Foreskin fibroblast (primary cell): ENCODE measurements at places on chromosomes 1 and 21.

DNA sequence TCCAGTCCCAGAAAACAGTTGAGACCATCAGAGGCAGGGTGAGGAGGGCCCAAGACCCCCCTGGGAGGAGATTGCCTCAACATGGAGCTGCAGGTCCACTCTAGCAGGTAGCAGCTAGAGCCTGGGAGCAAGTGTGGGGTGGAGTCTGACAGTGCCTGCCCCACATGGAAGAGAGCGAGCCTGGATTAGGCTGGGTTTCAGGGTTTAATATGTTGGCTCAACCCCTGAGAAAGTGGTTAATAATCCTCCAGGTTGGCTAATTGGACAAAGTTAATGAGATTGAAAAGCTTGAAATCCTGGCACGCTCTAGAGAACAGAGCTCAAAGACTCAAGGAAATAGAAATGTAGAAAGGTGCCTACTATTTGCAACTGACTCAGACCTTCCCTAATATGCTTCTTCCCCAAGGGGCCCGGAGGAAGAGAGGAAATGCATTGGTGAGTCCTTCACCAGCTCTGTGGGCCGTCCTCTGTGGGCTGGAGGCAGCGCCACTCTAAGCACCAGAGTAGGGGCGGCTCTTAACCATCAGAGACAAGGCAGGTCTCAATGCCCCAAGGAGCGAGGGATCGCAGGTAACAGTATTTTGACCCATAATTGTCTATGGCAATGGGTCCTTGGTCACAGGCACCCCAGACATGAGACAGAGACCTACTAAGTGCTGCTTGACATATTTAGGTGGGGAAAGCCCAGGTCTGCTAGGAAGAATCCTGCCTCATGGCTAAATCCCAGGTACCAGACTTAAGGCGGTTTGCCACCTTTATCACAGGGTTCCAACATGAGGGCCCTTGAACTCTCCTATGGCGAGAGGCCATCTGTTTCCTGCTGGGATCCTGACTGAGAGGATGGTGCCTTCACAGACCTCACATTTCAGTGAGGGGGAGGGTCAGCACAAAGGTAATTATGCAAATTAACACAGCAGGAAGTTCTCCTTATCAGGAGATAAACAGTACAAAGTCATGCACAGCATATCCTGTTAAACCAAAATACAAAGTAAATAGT lies 33.8 kb downstream of the RSPH1 start:
- no peak for DNase-seq

- no peak for DNase-seq
These were observed 25.3 kb upstream of the IFNLR1 start for GRCh38 chr1:24212376-24212775.

DNA sequence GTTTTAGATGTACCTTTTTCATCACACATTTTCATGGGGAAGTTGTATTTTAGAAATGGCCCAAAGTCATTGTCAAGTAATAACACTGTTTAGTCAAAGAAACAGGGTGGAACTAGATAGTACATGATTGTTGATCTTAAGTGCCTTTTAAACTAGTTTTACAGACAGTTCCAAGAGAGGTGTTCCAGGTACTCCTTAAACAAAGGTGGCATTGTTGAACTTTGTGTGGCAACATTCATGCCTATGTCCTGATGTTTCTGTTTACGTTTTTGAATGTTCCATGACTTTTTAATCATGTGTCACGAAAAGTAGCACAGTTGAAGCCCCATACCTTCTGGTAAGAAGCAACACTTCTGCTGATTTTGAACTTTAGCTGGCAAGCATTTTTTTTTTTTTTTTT lies 9.1 kb upstream of the SH3D21 start:
- no peak for DNase-seq

DNA sequence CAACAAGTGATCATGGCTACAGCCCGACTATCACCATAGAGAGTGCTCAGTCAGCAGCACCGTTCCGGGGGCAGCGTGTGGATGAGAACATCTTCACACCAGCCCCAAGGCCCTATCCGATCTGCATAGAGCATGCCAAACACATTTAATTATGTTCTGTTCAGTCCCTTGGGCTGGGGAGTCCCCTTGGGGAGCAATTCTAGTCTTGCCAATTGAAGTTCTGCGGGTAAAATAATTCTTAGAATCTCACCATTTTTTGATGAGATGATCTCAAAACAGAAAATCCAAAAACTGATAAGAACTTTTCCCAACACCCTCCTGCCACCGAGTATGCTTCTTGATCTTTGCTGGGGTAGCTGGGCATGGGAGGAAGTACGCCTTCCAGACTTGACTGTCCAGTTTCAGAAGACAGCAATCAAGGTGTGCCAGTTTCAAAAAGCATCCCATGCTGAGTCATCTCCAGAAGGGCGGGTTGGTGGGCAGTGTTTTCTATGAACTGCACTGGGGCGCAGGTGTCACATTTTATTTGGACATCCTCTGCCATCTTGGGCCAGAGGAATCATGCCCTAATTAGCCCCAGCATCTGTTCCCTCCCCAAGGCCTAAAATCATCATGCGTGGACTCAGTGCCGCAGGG lies 20.8 kb upstream of the PTPRF start:
- no peak for DNase-seq

DNA sequence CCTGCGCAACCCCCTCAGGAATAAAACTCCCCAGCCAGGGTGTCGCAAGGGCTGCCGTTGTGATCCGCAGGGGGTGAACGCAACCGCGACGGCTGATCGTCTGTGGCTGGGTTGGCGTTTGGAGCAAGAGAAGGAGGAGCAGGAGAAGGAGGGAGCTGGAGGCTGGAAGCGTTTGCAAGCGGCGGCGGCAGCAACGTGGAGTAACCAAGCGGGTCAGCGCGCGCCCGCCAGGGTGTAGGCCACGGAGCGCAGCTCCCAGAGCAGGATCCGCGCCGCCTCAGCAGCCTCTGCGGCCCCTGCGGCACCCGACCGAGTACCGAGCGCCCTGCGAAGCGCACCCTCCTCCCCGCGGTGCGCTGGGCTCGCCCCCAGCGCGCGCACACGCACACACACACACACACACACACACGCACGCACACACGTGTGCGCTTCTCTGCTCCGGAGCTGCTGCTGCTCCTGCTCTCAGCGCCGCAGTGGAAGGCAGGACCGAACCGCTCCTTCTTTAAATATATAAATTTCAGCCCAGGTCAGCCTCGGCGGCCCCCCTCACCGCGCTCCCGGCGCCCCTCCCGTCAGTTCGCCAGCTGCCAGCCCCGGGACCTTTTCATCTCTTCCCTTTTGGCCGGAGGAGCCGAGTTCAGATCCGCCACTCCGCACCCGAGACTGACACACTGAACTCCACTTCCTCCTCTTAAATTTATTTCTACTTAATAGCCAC lies 696 bp downstream of the TGFB2 start:
- DNase-seq: peak; percentile 66

- no peak for DNase-seq
These were observed 25.0 kb downstream of the GJA5 start for GRCh38 chr1:147735423-147735822.

DNA sequence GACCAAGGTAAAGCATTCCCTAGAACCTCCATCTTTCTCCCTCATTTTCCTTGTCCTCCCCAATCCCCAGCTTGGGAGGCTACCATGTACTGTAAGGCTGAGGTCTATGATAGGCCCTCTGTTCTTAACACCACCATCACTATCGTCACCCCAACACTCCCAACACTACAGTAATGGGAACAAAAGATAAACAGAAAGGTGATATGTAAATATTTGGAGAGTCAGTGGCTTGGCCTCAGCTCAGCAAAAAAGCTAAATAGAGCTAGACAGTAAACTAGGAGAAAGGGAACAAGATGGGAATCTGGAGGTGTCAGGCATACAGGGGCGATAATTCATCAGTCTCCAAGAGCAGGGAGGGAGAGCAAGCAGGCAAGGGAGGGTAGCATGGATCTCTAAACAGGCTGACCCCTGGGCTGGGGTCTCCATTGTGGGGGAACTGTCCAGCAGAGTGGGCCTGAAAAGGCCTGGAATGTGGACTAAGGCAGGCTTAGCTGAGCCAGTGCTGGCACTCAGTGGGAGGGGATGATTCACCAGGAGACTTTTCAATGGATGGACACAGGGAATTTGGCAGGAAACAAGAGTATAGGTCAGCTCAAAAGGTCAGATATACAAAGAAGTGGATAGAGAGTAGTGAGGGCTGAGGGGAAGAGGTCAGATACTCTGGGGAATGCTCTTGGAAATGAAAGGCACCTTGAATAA lies 6.7 kb downstream of the WNT2B start:
- peak; percentile 77 for DNase-seq
